ENCODE measurements at places on chromosomes 13 and 19. TPM values are rescaled to one million over a fixed set of nuclear protein-coding genes. Genes with fewer than 3 reads are reported as not detected.
A peak's percentile ranks its signal among the peaks of the same experiment; 100 is the strongest.

Gene OR7C1
- not detected for total RNA-seq

Gene ZNF667
- 0.64 TPM for total RNA-seq

Gene ADAMTSL5
- total RNA-seq, result 4.7 TPM

Gene CD22
- total RNA-seq, result not detected

Gene IL17D
- total RNA-seq, result 1.9 TPM

Gene USHBP1
- total RNA-seq, result not detected

Gene ZIK1
- total RNA-seq, result 8.7 TPM

DNA sequence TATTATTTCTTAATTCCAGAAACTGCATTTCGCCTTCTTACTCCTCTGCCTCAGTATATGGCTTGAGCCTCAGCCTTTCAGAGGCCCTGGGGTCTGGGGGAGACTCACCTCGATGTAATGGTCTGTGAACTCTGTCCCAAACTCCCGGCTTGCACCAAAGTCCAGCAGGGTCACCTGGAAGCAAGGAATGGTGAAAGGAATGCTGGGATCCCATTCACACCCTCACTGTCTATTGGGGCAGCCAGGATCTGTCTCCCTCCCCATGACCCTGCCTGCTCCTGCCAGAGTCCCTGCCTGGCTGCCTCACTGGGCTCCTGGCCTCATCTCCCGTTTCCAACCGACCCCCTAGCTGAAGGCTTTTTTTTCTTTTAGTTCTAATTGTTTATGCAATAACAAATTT lies 5.4 kb upstream of the NUMBL start:
- H3K27ac ChIP-seq, result no peak overlapping the region
- H3K4me1 ChIP-seq, result peaks cover 10% of the 10 kb centered on the region
- H3K27me3 ChIP-seq, result no peaks in the 10 kb centered on the region
- no peak overlapping the region for H3K4me3 ChIP-seq
- H3K36me3 ChIP-seq, result no peaks in the 10 kb centered on the region

- H3K4me3 ChIP-seq, result no peak overlapping the region
- H3K27ac ChIP-seq, result no peak overlapping the region
- no peaks in the 10 kb centered on the region for H3K36me3 ChIP-seq
- H3K4me1 ChIP-seq, result no peaks in the 10 kb centered on the region
- no peaks in the 10 kb centered on the region for H3K27me3 ChIP-seq
These were observed 209.8 kb downstream of the POU4F1 start for GRCh38 chr13:78393286-78394142.

DNA sequence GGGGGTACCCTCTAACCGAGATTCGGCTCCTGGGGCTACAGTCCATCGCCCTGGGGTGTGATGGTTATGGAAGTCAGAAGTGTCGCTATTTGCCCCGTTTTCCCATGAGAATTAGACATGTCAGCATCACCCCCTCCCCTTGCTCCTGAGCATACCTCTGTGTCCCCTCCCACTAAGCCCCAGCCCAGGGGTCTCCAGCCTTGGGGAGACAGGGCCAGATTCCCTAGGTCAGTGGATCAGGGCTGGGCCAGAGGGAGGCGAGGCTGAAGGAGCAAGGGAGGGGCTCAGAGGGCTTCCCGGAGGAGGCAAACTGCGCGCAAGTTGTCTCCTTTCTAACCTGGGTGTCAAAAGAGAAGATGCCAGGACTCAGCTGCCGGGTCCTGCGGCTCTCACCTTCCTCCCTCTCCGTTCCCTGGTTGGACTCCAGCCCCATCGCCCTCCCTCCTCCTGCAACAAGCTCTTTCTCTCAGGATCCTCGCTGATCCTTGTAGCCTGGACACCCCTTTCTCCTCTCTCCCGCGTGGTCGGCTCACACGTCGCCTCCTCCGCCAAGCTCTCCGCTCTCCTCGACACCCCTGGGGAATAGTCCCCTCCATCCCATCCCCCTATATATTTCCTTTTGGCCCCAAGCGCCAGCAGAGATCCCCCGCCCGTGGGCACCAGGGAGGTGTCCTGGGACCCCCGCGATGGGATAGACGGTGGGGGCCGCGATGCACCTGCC lies 459 bp upstream of the TMEM59L start:
- H3K4me3 ChIP-seq, result peak overlapping the region; percentile 46
- no peak for DNase-seq
- H3K27me3 ChIP-seq, result peaks cover 61% of the 10 kb centered on the region

DNA sequence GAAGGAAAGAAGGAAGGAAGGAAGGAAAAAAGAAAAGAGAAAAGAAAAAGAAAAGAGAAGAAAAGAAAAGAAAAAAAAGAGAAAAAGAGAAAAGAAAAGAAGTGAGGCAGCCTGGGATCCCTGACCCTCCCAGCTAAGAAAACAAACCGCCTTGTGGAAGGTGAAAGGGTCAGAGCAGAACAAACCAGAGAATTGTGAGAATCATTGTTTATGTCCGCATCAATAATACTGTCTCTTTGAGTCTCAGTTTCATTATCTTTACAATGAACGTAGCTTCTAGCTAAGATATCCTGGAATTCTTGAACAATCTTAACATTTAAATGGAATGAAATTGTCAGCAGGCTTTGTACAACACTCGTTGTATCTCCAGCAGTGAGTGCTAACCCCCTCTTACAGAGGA lies 66.4 kb upstream of the SERP2 start:
- peak overlapping the region; percentile 99 for H3K27ac ChIP-seq
- peaks cover 65% of the 10 kb centered on the region for H3K4me1 ChIP-seq
- no peaks in the 10 kb centered on the region for H3K36me3 ChIP-seq

GRCh38 chr13:20964904-20965303 lies 62.4 kb upstream of the XPO4 start:
- no peak overlapping the region for H3K4me3 ChIP-seq
- no peaks in the 10 kb centered on the region for H3K36me3 ChIP-seq
- no peaks in the 10 kb centered on the region for H3K4me1 ChIP-seq
- H3K27me3 ChIP-seq, result no peaks in the 10 kb centered on the region
- no peak overlapping the region for H3K27ac ChIP-seq

DNA sequence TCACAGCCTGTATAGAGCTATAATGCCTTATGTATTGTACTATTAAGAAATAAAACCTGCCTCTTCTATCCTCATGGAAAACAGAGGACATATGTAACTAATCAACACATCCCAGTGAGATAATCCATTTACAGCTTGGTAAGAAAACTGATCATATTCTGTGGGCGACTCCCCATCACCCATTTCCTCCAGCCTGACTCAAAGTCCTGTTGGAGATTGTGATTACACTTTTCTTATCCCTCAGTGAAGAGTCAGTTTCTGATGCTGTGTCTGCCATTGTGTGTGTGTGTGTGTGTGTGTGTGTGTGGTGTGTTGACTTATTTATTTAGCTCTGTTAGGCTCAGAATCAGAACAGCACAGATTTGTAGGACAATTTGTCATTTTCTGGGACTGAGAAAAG lies 212.8 kb downstream of the FGF9 start:
- no peak for DNase-seq
- H3K27ac ChIP-seq, result no peak overlapping the region
- no peaks in the 10 kb centered on the region for H3K27me3 ChIP-seq

DNA sequence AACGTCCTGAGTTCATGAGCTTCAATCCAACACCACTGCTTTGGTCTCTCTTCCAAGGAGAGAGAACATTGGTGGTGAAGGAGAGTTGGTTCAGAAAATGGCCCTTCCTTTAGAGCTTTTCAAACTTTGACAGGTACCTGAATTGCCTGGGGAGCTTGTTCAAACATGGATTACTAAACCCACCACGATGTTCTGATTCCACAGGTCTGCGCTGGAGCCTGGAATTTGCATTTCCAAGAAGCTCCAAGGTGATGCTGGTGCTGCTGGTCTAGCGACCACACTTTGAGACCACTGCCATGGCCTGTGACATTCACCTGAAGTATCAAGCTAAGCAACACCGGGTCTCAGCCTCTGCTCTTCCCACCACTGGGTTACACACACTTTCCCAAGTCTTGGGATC lies 60.2 kb downstream of the GSX1 start:
- no peak for DNase-seq
- H3K4me1 ChIP-seq, result no peaks in the 10 kb centered on the region
- H3K4me3 ChIP-seq, result no peak overlapping the region
- no peak overlapping the region for H3K27ac ChIP-seq
- H3K36me3 ChIP-seq, result no peaks in the 10 kb centered on the region
- H3K27me3 ChIP-seq, result no peaks in the 10 kb centered on the region

DNA sequence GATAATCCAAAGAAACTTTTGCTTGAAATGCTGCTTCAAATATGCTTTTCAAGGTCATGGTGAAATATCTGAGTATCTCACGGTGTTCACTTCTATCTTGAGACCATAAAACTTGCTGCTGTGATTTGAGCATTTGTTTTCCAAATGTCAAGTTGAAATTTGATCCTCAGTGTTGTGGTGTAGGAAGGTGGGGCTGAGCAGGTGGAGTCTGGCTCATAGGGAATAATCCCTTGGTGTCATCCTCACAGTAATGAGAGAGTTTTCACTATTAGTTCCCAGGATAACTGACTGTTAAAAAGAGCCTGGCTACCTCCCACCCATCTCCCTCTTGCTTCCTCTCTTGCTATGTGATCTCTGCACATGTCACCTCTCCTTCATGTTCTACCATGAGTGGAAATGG lies 858.0 kb upstream of the SLITRK5 start:
- no peaks in the 10 kb centered on the region for H3K27me3 ChIP-seq
- H3K36me3 ChIP-seq, result no peaks in the 10 kb centered on the region
- no peak for DNase-seq
- H3K4me3 ChIP-seq, result no peak overlapping the region
- H3K27ac ChIP-seq, result no peak overlapping the region
- no peaks in the 10 kb centered on the region for H3K4me1 ChIP-seq

DNA sequence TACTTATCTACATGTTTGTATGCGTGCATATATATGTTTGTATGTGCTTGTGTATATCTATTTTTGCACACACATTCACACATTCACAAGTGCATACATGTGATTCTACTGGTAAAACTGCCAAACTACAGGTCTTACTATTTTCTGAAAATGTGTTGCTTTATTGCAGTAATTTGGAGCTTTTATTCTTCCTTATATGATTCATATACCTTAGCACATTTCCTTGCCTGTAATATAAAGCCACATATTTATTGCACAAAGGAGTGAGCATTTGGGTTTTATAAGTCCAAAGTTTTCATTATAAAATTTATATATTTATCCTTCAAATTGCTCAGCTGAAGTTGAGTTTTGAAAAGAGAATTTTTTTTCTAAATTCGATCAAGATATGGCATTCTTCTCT lies 1120.4 kb upstream of the PCDH9 start:
- no peak for DNase-seq
- H3K4me1 ChIP-seq, result no peaks in the 10 kb centered on the region
- no peak overlapping the region for H3K27ac ChIP-seq
- H3K27me3 ChIP-seq, result no peaks in the 10 kb centered on the region

DNA sequence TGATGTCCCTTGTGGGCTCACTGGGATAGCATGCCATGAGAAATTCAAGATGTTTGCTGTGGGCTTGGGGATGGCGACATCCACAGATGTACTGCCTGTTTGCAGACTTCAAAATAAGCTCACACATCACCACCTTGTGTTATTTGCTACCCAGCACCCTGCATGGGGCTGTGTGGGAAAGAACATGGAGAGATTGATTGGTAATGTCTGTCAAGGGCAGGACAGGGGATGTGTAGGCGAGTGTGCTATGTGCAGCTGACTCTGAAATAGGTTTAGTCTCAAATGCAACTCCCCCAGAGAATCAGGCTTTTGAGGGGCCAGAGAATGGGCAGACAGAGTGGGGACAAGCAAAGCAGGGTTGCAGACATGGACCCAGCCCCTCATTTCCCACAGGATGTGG lies 24.7 kb downstream of the PNPLA6 start:
- no peaks in the 10 kb centered on the region for H3K4me1 ChIP-seq
- no peaks in the 10 kb centered on the region for H3K27me3 ChIP-seq
- peaks cover 16% of the 10 kb centered on the region for H3K36me3 ChIP-seq
- no peak for DNase-seq
- H3K27ac ChIP-seq, result no peak overlapping the region

DNA sequence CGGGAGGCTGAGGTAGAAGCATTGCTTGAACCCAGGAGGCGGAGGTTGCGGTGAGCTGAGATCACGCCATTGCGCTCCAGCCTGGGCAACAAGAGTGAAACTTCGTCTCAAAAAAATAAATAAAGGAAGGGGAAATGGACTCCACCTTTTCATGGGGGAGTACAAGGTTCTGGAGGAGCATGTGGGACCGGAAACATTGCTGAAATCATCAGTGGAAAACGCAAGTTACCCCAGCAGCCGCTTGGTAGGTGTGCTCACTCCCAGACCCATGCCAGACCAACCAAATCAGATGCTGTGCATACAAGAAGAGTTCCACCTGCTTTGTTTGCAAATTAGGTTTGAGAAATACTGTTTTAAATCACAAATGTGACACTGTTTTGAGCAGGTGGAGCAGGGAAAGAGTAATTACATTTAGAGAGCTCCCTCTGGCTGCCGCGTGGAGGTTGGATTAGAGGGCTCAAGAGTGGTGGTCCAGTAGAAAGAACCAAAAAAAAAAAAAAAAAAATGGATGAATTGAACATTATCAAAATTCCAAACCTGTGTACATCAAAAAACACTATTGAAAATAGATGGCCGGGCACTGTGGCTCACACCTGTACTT lies 4.9 kb downstream of the ERICH4 start:
- H3K27me3 ChIP-seq, result peaks cover 4% of the 10 kb centered on the region
- H3K4me1 ChIP-seq, result no peaks in the 10 kb centered on the region
- DNase-seq, result no peak

Data from astrocyte (in vitro differentiated cells and primary cell).